NCI-H1048 (cell line): ENCODE measurements at places on chromosomes 3 and 15.

DNA sequence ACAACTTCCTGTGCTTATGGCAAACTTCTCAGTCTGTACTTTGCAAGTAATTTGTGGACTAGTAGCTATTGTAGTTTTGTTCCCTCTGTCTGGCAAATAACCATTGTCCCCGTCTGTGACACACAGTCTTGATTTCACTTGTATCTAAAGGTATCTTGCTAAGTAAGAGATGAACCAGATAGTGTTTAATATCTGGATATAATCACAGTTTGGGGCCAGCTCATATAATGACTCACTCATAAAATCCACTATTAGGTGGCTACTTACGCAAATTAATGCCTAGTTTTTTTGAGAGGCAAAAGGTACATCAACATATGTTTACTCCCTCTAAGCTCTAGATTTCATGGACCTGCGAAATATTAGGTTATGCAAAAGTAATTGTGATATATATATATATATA, 30.4 kb downstream of the VGLL3 start:
- no peak for DNase-seq

DNA sequence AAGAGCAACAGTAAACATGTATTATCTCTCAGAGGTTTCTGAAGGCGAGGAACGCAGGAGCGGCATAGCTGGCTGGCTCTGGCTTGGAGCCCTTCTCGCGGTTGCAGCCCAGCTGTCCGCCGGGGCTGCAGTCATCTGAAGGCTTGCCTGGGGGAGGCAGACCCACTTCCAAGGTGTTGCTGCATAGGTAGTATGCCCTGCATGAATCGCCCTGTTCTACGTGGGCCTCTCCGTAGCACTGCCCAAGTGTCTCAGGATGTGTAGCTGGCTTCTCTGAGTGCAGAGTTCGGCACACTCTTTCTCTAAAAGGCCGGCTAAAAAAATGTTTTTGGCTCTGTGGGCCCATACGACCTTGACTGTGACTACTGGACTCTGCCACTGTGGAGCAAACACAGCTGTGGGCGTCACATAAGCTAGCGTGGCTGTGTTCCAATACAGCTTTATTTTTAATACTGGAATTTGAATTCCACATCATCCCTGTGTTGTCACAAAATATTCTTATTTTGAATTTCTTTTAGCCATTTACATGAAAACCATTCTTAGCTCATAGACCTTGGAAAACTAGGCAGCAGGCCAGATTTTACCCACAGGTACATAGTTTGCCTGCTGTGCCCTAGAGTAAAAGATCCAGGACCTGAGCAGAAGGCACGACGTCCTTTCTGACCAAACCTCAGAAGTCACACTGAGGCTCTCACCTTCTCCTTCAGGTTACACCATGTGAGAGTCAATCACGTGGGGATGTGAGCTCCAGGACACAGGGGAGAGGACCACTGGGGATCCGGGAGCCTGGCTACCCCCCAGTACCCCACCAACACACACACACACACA, 55.9 kb downstream of the PGPEP1L start:
- no peak for DNase-seq

DNA sequence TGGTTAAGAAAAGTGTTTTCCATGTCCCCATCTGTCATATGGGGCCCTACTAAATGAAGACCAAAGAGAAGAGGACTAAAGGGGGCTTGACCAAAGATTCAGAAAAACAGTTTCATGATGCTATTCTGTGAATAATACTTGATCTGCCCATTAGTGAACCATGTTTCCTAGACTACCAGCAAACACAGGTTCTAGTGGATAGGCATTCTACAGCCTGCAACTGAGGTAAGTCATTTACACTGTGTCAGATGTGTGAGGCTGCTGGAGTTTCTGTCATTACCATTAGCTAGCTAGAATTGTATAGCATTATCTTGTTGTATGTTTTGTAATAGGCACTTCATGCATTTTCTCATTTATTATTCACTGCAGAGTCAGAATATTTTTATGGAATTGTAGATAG, 6.6 kb downstream of the GPR171 start:
- no peak for DNase-seq

DNA sequence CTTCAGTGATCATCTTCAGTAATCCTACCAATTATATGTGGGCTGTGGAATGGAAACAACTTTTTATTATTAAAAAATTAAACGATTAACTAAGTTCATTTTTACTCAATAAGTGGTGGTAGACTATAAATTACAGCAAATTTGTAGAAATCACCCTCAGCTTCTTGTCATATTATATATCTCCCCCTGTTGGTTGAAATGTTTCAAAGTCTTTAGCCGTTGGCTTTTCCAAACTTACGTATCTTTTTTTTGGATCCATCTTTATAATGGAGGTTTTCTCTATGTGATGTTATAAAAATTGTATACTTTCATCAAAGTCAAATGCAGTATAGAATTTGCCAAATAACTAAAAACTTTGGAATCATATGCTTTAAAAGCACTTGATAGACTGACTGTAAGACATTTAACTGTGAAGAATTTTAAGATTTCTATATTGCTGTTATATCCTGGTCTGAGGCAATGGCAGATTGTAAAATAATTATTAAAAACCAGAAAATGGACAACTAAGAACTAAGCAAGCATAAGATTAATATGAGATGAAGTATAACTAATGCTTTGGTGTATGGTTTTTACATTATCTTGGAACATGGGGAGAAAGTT, 44.7 kb downstream of the ATP11B start:
- DNase-seq = no peak

DNA sequence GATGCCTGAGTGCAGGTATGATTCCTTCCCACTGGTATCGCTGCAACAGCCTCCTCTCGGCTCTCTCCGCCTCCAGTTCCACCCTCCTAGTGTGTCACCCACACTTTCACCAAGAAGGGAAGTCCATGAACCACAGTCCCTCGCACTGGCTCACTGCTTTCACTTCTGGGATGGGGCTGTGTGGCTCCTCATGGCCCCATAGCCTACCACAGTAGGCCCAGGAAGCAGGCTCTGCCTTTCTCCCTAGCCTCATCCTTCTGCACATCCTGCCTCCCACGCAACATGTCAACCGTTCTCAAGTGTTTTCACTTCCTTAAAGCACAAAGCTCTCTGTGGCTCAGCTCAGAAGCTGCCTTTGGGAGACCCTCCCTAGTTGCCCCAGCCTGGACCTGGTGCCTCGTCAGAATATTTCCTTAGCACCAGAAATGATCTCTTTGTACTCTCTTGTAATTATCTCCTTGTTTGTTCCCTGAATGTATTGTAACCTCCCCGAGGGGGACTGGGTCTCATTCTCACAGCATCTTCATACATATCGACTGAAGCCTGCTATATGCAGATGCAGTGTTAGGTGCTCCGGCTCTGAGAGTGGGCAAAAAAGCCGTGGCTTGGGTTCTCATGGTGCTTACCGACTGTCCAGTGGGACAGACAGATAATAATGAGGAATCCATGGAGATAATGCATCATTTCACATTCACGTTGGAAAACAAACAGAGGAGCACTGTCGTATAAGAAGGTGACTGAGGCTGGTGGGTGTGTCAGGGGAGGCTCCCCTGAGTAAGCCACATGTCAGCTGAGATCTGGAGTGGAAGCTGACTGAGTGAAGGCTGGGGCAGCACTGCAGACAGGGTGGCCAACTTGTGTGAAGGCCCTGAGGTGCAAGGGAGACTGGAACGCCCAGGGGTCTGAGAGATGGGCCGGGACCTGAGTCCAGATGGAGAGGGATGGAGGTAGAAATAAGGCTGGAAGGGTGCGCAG, 107.1 kb downstream of the DGKG start:
- no peak for DNase-seq

- no peak for DNase-seq
These were observed 1.7 kb upstream of the PPARG start for GRCh38 chr3:12286927-12287726.

- DNase-seq = no peak
These were observed 39.5 kb upstream of the SCAANT1 start for GRCh38 chr3:63951492-63952247.

DNA sequence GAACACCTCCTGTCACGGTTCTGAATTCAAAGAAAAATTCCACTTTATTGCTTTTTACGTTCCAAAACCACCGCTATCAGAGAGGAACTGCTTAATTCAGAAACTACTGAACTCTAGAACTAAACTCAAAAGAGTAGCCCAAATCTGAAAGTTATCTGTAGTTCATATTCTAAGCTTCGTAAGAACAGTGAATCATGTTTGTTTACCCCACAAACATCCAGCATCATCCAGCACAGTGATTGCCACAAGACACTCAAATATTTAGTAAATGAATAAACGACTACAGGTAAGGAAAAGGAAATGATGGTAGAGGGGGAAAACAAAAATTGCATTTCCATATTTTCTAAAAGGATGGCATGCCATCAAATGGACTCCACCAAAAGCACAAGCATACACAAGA, 32.3 kb downstream of the VPS13C start:
- no peak for DNase-seq

DNA sequence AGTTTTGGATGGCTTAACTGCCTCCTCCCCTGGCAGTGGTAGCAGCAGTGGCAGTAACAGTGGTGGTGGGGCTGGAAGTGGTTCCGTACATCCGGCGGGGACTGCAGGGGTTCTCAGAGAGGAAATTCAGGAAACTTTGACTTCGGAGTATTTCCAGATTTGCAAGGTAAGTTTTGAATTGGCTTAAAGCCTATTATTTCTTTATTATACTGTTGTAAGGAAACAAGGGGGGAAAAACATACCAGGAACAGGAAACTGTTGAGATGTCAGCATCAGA, 1.5 kb downstream of the STXBP5L start:
- DNase-seq = no peak

DNA sequence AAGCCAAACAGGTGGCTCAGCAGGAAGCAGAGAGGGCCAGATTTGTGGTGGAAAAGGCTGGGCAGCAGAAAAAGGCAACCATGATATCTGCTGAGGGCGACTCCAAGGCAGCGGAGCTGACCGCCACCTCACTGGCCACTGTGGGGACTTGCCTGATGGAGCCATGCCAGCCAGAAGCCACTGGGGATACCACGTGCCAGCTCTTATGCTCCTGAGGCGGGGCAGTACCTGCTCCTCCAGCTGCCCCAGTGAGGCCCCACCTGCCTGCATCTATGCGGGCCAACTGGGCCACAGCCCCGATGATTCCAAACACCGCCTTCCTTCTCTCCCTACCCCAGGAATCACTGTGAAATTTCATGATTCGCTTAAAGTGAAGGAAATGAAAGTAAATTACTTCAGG, 22.9 kb upstream of the ARIH1 start:
- DNase-seq = no peak

GRCh38 chr3:177676148-177676547, 478.9 kb upstream of the TBL1XR1 start:
- peak; percentile 83 for DNase-seq

- DNase-seq = no peak
These were observed 227.2 kb downstream of the XXYLT1 start for GRCh38 chr3:195043607-195044339.

DNA sequence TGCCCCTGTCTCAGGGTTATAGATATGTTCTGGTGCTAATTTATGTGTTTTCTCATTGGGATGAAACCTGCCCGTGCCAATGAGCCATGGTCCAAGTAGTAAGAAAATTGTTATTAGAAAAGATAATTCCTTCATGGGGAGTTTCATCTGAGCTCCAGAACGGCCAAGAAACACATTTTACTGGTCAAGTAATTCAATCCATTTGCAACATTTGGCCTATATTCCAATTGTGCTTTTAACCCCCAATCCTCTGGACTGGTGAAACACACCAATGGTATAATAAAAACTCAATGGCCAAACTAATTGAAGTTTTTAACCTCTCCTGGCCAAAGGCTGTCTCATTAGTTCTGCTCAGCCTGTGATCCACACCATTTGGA, 53.7 kb upstream of the XCR1 start:
- DNase-seq = no peak

GRCh38 chr15:70154718-70155347, 57.1 kb upstream of the TLE3 start:
- DNase-seq = no peak

DNA sequence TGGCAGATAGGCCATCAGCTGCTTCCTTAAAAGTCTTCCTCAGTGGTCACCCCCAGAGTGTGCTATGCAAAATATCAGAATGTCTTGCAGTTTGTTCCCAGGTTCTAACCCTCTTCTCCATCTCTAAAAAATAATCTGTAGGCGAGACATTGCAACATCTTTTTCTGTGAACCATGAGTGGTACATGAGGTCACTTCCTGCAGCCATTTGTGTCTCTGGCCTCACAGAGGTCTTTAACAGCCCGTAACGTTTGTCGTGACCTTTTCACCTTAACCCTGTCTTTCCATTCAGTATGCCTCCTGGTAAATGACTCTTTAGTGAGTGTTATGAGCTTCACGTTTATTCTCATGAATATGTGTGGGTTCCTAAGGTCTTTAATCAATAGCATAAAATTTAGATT, 145.4 kb downstream of the KLHL25 start:
- DNase-seq = no peak

DNA sequence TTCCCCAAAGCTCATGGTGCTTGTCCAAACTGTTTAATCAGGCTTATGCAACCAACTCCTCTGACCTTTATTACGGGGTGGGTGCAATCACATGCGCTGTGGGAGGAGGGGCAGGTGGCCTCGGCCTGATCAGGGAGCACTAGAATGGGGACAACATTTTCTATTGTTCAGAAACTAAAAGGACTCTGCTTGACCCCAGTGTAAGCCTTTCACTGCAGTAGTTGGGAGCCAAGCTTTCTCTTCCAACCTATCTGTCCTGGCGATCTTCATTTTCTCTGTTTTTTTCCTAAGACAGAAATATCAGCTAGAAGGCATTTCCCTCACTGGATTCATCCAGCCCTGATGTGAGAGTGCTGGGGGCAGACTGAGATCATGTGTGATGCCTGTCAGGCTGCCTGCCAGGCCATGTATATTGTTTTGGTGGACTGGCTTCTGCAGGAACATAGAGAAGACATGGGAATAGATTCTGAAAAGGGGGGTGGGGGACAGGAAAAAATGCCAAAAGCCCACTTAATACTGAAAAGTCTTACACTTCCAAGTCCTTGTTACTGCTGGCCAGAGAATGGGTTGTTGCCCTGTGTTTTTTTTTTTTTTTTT, 627.0 kb upstream of the TBL1XR1 start:
- DNase-seq = no peak

- no peak for DNase-seq
These were observed 21.6 kb upstream of the PLXNA1 start for GRCh38 chr3:126961191-126961790.

GRCh38 chr15:72535911-72536310, 61.8 kb downstream of the ARIH1 start:
- no peak for DNase-seq

- DNase-seq = no peak
These were observed 202.7 kb downstream of the ITPR1 start for GRCh38 chr3:4695846-4696245.

DNA sequence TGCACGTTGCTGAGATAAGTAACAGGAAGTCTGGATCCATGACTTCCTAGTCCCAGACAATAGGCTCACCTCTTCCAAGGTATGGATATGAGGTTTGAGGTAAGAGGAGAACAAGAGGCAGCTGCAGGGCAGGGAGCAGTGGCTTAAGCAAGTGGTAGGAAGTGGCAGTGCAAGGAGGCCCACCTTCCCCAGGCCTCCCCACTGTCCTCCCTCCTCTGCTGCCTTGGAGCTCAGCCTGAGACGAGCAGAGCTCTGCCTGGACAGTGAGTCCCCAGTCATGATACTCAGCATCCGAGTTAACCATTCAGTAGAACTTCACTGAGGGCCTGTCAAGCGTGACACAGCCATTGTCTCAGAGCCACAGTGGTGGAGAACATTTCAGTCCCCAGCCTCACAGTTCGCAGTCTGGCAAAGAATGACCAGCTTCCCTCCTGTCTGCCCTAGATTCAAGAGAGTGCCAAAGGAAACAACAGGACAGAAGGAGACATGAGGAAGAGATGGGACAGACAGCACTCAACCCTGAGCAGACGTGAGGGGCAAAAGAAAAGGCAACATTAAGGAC, 41.4 kb upstream of the BOC start:
- DNase-seq = no peak
